ENCODE measurements at places on chromosomes 2 and 18.

DNA sequence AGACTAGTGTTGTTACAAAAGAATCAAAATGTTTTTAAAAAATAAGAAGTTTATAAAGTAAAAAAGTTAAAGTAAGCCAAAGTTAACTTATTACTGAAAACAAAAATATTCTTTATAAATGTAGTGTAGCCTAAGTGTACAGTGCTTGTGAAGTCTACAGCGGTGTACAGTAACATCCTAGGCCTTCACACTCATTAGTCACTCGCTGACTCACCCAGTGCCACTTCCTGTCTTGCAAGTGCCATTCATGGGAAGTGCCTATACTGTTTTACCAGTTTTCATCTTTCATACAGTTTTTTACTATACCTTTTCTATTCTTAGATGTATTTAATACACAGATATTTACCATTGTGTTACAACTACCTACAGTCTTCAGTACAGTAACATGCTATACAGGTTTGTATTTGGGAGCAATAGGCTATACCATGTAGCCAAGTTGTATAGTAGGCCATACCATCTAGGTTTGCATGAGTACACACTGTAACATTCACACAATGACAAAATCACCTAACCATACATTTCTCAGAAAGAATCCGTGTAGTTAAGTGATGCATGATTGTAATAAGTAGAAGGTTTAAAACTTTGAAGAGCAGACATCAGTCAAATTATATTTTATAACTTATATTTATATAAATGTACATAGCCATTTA, 13.4 kb downstream of the SERPINB7 start:
- no peak for DNase-seq

GRCh38 chr2:11953258-11953657, 206.8 kb downstream of the LPIN1 start:
- DNase-seq: no peak

GRCh38 chr2:128611421-128612320, 293.0 kb upstream of the HS6ST1 start:
- no peak for DNase-seq

GRCh38 chr2:42414648-42415047, 53.6 kb upstream of the COX7A2L start:
- no peak for DNase-seq

GRCh38 chr2:190579915-190580846, 45.7 kb upstream of the NEMP2 start:
- no peak for DNase-seq

DNA sequence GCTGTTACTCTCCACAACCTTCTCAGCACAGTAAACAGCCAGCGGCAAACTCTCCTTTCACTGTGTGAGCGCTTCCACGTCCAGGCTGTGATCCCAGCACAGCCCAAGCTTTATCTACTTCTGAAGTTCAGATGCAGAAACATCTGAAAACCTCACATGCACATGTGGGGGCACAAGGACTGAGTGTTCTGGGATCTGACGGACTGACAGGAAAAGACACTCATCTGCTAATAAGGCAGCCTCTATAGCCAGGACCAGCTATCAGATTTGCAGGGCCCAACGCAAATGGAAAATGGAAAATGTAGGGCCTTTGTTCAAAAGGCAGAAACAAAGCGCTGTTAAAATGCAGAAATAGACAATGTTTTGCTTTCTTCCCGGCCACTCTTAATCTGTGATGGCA, 133.8 kb upstream of the ARHGAP28 start:
- peak; percentile 52 for DNase-seq

DNA sequence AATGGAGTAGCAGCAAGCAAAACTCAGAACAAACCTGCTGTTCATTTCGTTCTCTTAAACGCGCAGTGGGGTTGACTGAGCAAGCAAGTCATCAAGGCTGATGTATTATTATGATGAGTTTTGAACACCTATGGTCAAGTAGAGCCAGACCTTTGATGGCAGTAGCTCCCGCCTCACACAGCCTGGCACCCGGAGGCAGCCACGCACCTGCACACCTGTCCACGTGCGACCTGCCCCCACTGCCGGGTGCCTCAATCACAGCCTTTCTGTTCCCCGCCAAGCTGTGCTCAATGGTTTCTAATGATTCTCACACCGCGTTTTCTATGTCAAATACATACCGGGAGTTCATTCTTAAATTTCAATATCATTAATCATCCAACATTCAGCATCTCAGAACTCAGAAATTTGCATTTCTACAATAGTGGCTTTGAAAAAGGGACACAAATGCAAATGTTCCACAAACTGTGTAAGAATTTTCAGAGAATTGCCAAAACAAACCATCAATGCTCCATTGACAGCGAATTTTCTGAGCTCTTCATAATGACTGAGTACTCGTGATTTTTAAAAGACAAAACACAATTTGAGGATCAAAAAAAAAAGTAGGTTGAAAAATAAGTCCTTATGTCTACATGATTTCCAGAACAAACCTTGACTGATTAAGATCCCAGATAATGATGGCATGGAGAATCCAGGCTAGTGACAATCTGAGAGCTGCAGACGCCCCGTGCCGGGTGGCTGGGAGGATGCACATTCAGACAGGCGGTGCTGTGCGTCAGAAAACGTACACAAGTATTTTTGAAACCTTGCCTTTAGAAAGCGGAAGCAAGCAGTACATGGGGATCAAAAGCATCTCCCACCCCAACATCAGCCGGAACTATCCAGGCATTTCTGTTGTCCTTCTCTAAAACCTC, 56.6 kb downstream of the HDAC4 start:
- DNase-seq: peak; percentile 55

DNA sequence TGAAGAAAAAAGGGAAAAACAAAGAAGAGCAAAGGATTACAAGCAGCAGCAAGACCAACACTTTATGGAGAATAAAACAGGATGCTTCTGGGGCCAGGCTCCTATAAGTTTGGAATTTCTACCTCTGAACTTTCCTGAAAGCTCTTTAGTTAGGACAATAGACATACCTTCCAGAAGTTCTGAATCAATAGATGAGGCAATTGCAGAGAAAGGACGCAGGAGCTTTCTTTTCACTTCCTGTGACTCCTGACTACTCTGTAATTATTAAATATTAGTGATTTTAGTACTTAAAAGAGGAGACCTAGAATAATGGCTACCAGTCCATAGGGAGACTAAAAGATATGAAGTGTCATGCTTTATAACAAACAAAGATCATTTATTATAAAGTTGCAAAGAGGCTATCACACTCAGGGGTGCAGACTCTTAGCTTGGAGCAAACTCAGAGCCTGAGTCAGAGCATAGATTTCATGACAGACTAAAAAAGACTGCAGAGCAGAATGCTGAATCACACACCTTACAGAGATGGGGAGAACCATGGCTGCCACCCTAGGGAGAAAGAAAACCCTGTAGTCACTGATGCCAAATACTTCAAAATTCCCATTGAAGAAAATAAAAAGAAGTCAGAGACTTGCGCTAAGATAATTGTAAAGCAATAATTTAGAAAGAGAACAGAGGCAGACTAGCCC, 52.5 kb upstream of the FAM136A start:
- no peak for DNase-seq

DNA sequence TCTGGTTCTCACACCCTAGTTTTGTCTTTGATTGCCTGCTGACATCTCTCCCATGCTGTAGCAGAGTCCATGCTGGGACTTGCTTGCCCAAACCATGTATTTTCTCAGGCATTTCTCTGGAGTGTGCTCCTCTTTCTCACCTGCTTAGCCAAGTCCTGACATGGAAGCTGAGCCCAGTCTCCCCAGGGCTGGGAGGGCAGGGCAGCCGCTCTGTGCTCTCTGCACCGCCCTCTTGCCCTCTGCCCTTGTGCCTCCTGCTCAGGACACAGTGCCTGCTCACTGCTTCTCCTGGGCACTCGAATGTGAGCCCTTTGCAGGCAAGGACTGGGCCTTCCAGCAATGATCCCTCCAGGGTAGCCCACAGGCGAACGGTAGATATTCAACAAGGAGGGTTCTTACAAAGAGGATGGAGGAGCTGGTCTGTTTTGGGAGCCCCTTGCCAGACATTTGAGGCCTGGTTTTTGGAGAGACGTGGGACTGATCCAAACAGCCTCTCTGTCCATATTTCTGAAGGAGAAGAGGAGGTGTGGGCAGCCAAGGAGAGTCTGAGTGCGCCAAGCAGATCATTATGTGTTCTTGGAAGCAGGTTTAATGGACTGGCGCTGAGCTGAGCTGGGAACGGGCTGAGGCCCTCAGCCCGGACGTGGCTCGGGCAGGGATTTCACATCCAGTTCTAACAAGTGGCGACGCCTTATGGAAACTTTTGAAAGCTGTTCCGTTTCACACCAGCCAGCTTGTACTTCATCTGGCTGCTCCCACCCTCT, 4.0 kb downstream of the SLC14A2 start:
- peak; percentile 18 for DNase-seq

GRCh38 chr2:62293490-62294271, 97.8 kb downstream of the B3GNT2 start:
- DNase-seq: peak; percentile 30
